T47D (cell line): ENCODE measurements at places on chromosomes 11 and 22.

DNA sequence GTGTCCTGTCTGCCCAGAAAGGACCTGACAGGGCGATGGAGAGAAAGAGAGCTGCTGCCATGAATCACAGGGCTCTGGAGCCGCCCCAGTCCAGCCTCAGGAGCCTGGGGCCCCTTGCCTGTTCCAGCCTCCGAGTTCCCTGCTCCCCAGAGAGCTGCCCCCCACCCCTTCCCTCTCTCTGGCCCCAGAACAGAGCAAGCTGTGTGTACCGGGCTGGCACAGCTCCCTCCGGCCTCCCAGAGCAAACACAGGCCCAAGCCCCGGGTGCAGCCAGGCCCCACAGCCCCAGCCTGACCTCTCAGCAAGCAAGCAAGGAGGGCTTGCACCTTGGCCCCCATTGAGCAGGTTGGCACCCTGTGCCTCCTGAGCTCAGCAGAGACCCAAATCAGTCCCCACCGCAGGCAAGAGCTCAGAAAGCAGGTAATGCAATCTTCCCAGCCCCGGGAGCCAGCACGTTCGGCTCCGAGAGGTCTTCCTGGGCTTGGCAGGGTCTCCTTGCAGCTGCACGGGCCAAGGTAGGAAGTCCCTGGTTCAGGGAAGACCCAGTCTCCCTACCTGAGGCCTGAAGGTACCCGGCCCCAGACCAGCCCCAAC is 1.4 kb downstream of the PACSIN3 start:
- peak; percentile 54 for DNase-seq

DNA sequence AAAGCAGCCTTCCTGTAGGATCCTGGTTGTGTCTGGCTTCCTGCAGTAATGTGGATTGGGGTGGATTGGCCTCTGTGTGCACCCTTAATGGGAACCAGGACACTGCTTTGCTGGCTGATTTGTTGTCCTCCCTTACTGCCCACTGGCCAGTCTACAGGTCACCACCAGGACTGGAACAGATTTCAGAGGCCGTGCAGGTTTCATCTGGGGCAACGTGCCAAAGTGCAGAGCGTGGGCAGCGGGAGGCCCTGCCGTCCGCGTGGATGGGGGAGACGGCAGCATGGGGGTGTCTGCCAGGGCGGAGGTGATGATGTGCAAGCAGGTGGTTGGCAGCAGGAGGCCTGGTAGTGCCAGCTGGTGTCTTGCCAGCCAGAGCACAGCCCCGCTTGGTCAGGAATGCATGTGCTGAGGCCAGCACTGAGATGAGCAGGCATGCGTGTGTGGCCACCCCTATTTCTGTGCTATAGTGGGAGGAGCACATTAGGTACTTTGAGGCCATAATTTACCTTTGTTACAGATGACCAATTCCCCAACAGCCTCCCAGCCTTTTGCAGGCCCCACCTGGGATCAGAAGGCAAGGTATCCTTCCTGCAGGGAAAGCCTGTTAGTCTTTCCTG is 24.3 kb downstream of the BCR start:
- no peak for DNase-seq

- DNase-seq = peak; percentile 61
These were observed 13.9 kb downstream of the DUSP8 start for GRCh38 chr11:1557904-1558774.

- DNase-seq = no peak
These were observed 3.8 kb upstream of the MMP27 start for GRCh38 chr11:102709201-102709945.

DNA sequence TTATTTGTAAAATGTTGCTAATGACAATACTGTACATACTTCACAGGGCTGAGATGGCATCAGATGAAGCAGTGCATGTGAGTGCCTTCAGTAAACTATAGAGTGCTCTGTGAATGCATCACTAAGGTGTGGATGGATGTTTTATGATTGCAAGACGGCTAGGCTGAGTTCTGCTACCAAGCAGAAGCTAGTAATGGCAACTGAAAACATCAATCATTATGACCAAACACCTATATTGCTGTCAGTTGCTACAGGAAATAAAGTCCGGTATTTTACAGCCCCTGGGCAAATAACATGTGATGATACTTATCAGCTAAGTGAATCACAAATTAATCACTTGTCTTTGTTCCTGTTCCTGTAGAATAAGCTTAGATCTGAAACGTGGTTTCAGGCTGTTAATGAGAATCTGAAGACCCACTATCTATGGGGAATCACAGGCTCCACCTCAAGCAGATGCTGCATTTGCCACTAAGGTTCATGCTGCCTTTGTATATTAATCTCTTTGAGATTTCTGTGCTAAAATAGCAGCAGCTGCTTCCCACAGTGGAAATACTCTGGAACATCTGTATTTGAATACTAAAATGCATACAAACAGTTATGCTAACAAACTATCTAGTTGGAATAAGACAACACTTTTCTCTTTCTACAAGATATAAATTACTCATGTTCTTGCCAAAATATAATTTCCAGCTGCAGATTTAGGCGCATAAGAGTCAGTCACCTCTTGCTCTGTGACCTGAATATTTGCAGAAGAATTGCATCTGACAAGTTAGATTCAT is 254.0 kb upstream of the PITPNB start:
- no peak for DNase-seq

- no peak for DNase-seq
These were observed 86.4 kb upstream of the NTM start for GRCh38 chr11:131284041-131284440.
